Liver (tissue), 10 donors: ENCODE measurements at places on chromosomes 5 and 9. TPM values are rescaled to one million over a fixed set of nuclear protein-coding genes. Genes with fewer than 3 reads are reported as not detected.

DNA sequence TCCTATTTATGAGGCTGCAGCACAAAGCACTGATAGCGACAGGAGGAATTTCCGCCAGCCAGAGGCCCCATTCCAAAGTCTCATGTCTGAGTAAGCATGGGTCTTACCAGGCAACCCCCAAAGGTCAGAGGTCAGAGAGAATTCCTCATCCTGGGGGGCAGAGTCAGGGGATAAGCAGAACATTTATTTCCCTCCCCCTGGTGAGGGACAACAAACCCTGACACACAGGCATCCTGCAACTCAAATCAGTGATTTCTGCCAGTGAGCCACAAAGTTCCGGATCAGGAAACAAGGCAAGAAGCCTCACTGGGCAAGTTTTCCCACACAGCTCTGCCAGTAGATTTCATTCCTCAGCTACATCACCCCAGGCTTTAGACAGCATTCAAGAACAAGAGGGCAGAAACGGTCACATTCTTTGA is 37.0 kb downstream of the ADAMTS12 start:
- no peak for DNase-seq

The ADRA1B gene
- 13.1 TPM for total RNA-seq

DNA sequence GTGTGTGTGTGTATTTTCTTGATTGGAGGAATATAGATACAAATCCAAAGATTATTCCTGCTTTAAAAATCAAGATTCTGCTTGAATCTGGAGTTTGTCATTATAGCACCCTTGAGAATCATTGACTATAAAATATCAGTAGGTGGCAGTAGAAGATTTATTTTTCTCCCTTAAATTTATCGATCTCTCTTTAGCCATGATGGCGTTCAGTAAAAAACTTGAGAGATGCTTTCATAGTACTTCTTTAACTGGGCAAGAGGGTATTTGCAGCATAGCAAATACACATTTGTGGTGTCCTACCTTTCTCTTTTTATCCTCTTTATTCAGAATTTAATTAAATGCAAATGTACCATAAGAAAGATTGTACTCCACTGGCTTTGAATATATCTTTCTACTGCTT is 307.7 kb downstream of the ADGRV1 start:
- DNase-seq: no peak

DNA sequence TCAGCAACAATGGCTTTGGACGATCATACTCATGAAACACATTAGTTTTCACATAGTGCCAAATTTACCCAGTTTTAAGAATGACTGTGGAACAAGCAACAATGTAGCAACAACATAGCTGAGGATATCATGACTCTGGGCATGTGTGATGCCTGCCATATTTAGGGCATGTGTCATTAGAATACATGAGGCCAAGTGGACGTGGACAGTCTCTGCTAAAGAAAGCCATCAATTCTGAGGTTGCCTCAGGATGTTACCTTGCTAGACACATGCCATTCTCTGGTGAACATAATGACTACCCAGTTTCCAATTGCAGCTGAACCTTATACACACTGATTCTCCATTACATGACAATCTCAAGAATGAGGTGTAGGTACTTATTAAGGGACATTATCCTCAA is 103.3 kb upstream of the ADAMTS19 start:
- DNase-seq: no peak

The SPATA31E1 gene
- total RNA-seq: not detected
